ENCODE measurements at places on chromosomes 7 and 10.

GRCh38 chr10:47160261-47160908, 139.6 kb upstream of the GDF10 start:
- no peak for DNase-seq

GRCh38 chr7:108078211-108078673, 51.9 kb downstream of the LAMB4 start:
- DNase-seq: no peak

- no peak for DNase-seq
Observed at GRCh38 chr10:10865913-10866312, 151.8 kb upstream of the CELF2 start.

GRCh38 chr10:117327262-117327661, 48.0 kb downstream of the PDZD8 start:
- no peak for DNase-seq

DNA sequence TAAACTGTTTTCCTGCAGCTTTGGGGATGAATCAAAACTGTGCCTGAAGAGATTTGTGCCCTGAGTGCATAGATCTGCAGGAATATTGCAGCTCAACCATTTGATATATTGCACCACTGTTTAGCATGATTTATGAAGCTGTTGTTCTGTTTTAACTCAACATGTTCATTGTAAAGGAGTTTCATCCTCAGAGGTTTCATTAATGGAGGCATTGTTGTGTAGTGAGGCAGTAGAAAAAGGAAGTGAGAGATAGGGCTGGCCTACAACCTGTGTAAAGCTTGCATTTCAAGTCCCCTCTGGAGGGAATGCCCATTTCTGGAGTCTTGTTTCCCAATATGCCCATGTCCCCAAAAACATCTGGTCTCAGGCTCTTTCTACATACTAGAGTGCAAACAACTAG, 67.5 kb downstream of the DNAJC12 start:
- no peak for DNase-seq

DNA sequence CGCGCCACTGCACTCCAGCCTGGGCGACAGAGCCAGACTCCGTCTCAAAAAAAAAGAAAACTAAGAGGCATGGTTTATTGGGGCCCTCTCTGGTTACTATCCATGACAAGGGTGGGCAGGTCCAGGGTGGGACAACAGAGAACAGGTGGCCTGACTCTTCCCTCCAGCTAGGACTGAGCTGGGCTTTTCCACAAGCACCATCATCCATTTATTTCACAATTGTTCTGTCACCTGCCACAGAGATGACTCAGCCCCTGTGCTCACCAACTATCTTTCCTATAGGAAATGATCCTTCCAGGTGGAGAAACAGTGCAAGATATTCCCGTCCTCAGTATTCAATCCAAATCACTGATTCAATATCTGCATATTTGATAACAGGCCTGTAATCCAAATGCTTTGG, 44.9 kb upstream of the MYL10 start:
- no peak for DNase-seq

GRCh38 chr10:13642293-13642692, 55.5 kb downstream of the PRPF18 start:
- no peak for DNase-seq

DNA sequence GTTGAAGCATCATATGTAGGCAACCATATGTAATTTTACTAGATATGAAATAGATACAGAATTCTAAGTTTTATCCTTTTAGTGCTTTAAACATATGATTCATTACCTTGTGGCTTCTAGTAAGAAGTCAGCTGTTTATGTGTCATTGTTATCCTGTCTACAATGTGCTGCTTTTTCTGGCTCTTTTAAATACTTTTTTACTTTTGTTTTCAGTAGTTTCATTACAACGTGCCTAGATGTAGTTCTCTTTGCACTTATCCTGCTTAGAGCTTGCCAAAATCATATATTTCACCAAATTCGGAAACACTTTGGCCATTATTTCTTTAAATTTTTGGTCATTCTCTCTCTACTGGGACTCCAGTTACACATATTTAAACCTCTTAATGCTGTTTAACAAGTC, 26.4 kb downstream of the YAE1 start:
- DNase-seq: no peak

DNA sequence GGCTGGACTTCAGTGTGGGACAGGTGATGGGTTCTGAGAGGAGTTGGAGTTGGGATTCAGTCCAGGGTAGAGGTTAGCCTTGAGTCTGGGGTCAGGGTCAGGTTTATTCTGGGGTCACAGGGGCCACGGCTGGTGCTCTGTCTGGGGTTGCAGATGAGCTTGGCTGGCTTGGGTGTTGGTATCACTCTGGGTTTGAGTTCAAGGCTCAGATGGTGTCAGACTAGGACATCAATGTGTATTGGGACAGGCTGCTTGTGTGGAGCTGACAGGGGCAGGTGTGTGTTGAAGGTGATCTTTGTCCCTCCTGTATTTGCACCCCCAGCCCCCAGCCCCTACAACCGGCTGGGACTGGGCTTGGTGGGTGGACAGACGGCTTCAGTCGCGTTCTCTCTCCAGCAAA, 26.8 kb downstream of the TMEM270 start:
- DNase-seq: no peak

GRCh38 chr7:54392935-54393334, 149.2 kb upstream of the VSTM2A start:
- DNase-seq: no peak

DNA sequence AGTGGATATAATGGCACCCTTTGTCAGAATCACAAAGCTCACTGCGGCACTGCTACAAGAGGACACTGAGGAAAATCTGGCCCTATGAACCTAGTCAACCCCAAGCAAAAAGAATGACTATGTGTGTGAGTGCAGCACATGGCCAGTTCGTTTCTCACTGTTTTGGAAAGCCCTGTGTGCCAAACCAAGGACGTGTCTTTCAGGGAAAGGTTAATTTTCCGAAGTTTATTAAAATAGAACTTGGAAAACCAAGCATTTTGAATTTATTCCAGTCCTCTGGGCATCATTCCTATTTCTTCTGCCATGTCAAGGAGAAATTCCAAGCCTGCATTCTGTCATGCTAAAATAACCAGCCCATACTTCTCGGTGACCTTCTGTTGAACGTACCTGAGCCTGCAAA, 471.8 kb downstream of the PLXDC2 start:
- no peak for DNase-seq

GRCh38 chr10:69960606-69960987, 92.0 kb upstream of the MACROH2A2 start:
- no peak for DNase-seq

DNA sequence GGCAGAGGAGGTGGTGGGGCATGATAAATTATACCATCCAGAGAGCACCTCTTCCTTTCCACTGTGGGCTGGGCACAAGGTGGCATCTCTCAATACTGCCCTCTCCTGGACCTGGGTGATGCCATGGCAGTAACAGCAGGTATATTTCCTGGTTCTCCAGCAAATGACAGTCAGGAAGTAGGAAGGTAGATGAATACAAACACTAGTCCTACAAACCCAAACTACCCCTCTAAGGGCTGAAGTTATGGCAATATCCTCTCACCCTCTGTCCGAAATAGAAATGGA, 1004.9 kb downstream of the KCNMA1 start:
- DNase-seq: no peak

All from CD4-positive, alpha-beta memory T cell (primary cell).